CD14-positive monocyte (primary cell): ENCODE measurements at places on chromosomes 12 and 14. TPM values are rescaled to one million over a fixed set of nuclear protein-coding genes. Genes with fewer than 3 reads are reported as not detected.

DNA sequence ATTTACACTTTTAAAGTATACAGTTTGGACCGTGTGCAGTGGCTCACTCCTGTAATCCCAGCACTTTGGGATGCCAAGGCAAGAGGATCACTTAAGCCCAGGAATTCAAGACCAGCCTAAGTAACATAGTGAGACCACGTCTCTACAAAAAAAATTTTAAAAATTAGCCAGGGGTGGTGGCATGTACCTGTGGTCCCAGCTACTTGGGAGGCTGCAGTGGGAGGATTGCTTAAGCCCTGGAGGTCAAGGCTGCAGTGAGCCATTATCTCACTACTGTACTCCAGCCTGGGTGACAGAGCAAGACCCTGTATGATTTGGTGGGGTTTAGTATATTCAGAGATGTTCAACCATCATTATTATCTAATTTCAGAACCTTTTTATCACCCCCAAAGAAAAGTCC lies 4.7 kb downstream of the EIF4B start:
- no peak for DNase-seq

The AVPR1A gene
- polyA plus RNA-seq = not detected in 2 replicates

The CAPZA3 gene
- polyA plus RNA-seq = not detected

DNA sequence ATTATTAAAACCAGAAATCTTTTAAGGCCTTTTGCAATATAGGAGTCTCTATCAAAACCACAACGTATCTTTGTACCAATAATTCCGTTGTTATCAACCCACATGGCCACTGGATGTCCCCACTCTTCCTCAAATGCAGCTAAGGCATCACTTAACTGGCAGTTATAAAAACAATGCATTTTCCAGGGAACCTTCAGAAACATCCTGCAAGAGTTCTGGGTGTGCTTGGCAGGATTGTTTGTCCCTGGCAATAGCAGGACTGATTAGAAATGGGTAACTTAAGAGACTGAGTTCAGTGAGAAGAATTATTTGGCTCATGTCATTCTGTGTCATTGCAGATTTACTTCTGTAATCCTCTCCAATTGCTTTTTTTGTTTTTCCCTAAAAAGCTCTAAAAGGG lies 112.0 kb downstream of the SLC15A5 start:
- peak; percentile 10 for DNase-seq

The NKX2-1 gene
- polyA plus RNA-seq = not detected in 2 replicates

DNA sequence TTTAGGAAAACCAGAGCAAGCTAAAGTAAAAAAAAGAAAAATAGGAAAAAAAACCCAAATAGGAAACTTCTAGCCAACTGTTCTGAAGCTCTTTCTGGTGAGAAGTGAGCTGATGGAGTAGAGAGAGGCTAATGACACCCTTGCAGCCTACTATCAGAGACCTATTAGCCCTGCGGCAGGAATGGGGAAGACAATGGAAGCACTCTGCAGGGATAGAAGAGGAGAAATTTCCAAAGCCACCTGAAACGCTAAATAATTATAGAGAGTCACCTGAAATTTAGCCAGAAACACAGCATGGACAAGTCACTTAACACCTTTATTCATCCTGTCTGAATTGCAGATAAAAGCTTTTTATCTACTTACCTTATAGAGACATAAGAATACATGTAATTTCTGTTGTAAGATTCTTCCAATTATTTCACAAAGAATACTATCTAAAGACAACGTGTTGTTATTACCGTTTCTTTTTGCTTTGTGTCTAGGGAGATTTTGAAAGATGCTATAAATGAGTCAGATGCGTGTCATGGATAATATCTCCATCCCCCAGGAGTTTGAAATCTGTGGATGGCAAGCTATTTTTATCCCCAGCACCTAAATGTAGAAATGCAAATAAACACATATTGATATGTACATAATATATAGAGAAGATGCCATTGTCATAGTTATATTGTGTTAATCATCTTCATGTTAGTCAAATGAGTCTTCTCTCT lies 138.6 kb downstream of the TPH2 start:
- DNase-seq = no peak

- DNase-seq = peak; percentile 35
Measured at GRCh38 chr12:12442548-12443071, 85.7 kb downstream of the BORCS5 start.

The SELPLG gene
- 349 TPM for polyA plus RNA-seq

DNA sequence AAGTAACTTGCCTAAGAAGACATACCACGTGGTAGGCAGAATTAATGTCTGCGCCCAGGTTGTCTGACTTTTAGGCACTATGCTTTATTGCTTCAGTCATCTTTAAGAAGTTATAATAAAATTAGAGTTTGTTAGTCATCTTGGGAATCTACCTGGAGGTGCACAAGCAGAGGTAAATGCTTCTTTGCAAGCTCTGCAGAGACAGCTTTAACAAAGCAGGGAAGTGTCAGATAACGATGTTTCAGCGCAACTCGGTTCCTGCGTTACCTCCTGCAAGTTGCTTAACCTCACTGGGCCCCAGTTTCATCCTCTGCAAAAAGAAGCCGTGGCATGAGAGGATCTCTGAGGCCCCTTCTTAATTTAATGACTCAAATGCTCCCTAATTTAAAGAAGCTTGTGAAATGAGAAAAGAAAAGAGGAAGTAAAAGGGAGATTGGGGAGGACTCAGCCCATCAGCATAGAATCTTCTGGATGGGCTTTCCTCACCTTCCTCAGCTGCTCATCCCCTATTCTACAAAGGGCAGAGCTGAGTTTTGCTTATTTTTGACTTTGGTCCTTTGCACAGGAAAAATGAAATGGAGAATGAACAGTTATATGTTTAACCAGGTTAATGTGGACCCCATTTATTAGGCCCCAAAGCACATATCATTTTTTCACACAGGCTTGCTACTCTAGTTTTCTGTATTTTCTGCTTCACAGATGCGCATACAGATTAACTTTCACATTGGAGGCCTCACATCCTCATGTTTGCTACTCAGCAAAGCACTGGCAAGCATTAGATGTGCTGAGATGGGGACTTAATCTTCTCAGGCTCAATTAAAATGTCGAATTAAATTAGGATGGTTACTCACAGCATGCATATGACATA lies 5.1 kb downstream of the ARHGDIB start:
- peak; percentile 75 for DNase-seq

DNA sequence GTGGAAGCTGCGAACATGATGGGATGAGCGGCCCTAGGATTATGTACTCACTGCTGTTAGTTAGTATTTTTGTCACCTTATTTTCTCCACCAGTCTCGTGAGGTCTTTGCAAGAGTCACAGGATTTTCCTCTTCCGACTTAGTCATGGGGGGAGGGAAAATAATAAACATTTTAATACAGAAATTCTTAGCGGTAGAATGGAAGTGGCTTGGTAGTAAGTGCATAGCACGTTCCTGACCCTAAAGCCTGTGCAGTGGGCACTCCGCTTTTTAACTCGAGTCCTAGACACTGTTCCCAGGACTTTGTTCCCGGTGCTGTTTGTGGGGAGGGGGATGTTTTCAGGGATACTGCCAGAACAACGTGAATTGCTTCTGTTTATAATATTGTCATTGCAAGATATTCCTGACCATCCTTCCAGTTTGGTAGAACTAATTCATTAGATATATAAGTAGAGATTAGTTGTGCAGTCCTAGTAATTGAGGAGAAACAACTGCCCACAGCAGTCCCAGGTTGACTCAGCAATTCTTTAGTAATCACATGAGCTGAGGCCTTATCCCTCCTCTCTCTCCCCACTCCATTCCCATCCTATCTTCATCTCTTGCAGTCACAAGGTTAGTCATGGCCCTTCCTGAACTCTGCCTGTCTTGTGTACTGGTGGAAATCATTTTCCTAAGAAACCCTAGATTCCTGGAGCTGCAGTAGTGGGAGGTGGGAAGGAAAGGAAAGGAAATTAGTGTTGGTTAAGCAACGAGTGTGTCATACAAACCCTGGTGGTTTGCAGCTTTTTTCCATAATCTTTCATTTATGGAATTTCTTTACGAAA lies 799 bp downstream of the SLC38A6 start:
- peak; percentile 77 for DNase-seq
